ENCODE measurements at places on chromosomes 7 and 10. TPM values are rescaled to one million over a fixed set of nuclear protein-coding genes. Genes with fewer than 3 reads are reported as not detected.

The SYCE1 gene
- not detected for total RNA-seq

The GPR22 gene
- total RNA-seq = not detected

The CALHM1 gene
- not detected for total RNA-seq

The STEAP1B gene
- total RNA-seq = not detected

The DRGX gene
- not detected for total RNA-seq

The OR6V1 gene
- not detected for total RNA-seq

The POLR2J2 gene
- total RNA-seq = 0.23 TPM

The DPCD gene
- 42.2 TPM for total RNA-seq

The ANKRD7 gene
- 0.30 TPM for total RNA-seq

The ANKRD2 gene
- total RNA-seq = 7.4 TPM

Measured in A549 treated with dexamethasone at 1 μM for 4 hours (cell line).